ENCODE measurements at places on chromosomes 6 and 20.

- no peak for DNase-seq
Measured at GRCh38 chr20:10524643-10525042, 89.5 kb downstream of the SLX4IP start.

DNA sequence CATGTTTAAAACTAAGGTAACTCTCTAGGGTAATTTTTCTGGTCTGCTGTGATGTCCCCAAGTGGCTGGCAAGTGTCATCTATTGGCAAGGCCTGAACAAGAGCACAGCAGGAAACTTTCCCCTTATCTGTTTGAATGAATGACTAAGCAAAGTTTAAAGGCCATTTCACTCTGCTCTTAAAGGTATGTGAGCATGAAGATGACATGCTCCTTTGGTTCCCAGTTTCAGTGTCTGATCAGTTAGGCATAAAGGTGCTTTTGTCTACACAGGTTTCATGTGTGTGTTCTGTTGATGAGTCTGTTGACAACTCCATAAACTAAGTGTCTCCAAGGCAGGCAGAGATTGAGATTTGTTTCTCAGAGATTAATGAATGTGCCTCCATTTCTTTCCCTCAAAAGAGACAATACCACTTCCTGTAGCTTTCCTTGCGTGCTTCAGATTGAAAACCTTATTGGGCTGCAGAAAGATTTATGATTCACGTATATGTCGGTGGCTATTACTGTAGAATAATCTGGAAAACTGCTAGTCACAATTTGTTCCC, 83.9 kb downstream of the MAP3K7 start:
- no peak for DNase-seq

DNA sequence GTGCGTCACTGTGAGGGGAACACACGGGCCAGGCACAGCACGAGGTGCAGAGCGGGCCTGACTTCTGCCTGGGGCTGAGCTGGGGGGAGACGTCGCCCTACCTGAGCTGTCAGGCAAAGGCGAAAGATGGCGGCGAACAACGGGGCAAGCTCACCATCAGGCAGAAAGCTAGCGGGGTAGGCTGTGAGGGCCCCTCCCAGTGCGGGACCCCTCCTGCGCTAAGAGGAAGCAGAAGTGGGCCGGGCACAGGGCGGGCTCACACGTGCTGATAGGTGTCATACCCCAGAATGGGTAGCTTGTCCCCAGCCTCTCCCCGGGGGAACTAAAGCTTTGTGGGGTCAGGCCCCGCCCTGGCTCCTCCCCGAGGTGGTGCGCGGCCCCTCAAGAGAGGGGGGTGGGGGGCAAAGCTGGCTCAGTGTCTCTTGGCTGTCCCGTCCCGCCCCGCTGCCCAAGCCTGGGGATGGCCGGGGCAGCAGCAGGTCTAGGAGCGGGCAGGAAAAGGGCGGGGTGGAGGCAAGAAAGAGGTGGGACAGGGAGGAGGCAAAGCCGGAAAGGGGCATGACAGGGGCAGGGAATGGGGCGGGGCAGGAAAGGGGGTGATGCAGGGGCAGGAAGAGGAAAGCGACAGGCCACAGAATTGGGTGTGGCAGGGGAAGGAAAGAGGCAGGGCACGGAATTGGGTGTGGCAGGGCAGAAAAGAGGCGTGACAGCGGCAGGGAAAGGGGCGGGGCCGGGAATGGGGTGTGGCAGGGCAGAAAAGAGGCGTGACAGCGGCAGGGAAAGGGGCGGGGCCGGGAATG, 14.7 kb downstream of the UCKL1 start:
- peak; percentile 15 for DNase-seq

DNA sequence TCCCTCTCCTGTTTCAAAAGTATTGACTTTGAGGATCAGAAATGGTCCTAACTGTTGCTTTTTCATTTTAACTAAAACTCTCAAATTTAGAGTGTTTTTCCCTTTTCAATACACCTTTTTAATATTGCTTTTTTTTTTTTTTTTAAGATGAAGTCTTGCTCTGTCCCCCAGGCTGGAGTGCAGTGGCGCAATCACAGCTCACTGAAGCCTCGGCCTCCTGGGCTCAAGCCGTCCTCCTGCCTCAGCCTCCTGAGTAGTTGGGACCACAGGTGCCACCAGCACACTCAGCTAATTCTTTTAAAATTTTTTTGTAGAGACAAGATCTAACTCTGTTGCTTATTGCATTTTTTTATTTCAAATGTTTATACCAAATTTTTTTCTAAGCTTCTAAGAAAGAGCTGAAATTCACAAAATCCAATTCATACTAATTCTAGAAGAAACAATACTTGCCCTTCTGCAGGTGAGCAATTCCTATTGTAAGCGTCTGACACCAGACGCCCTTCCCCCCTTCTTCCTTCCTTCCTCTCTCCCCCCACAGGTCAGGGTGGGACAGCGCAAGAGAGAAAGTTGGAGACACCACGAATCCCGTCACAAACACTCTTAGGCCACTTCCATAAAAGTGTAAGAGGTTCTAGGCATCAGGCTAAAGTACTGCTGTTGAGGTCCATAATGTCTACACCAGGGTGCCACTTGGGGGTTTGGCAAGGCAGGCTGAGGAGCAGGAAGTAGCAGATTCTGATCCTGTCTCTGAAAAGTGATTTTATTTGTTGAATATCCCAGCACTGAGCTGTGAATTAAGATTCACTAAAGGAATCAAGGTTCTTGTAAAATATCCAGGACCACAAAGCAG, 12.8 kb downstream of the DLL1 start:
- DNase-seq = no peak

- no peak for DNase-seq
Measured at GRCh38 chr20:54497931-54498718, 22.7 kb downstream of the DOK5 start.

GRCh38 chr6:33856655-33857054, 52.9 kb upstream of the MLN start:
- no peak for DNase-seq

GRCh38 chr6:76026101-76026500, 46.4 kb downstream of the IMPG1 start:
- DNase-seq = no peak

DNA sequence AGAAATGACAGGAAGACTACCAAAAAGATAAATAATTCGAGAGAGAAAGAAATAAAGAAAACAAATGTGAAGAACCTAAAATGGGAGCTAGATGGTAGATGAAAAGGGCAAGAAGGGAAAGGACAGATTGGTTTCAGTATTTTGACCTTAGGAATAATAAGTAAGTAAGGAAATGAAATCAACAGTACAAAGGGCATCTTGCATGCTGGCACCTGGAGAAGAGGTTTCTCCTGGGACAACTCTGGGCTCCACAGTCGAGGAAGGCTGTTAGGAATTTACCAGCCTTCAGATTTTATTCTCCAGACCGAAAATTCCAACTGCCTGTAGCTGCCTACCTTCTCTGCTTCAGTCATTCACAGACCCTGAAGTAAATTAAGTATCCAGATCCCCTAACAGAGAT, 80.5 kb downstream of the SMLR1 start:
- DNase-seq = no peak

DNA sequence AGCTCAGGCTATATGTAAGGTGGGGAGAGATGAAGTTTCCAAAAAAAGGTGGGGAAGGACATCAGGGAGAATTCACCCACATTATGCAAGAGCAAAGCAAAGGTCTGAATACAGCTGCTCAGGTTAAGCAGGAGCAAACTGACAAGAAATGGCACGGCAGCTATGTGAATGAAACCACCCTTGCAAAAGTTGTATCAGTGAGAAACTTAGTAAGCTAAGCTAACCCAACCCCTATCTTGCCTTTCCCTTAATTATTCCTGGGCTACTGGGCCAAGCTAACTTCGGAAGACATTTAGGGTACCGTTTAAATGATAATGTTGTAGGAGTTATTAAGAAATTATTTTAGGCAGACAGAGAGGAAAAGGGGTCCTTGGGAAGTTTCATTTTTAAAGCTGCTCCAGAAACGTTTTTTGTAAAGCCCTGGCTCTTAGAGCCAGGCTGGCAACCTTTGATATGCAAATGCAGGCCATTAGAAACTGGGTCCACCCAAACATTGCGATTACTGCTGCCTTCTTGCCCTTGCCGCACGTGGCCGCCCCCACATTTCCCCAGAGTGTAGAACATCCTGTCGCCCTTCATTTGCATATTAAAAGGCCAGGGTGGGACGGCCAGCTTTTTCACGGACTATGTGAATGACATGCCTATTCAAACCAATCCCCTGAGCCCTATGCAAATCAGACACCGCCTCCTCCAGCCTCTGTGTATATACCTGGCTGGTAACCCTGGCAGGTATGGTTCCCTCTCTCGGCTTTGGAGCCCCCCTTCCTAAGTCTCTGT, 60.5 kb upstream of the SAMD5 start:
- peak; percentile 63 for DNase-seq

DNA sequence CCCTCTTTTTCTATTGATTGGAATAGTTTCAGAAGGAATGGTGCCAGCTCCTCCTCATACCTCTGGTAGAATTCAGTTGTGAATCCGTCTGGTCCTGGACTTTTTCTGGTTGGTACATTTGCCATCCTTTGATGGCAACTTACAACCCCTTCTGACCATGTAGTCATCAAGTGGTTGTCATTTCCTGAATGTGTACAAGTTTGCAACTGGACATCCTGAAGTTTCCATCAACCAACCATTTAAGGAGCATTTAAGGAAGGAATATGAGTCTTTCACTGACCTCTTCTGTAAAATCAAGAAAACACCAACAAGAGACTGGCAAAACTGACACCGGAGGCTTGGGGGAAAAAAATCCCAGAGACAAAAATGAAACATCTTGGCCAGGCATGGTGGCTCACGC, 97.4 kb downstream of the RIN2 start:
- no peak for DNase-seq

- no peak for DNase-seq
Measured at GRCh38 chr6:116349216-116349615, 21.5 kb upstream of the DSE start.

- DNase-seq = no peak
Measured at GRCh38 chr6:126359936-126360537, 20.1 kb downstream of the CENPW start.

DNA sequence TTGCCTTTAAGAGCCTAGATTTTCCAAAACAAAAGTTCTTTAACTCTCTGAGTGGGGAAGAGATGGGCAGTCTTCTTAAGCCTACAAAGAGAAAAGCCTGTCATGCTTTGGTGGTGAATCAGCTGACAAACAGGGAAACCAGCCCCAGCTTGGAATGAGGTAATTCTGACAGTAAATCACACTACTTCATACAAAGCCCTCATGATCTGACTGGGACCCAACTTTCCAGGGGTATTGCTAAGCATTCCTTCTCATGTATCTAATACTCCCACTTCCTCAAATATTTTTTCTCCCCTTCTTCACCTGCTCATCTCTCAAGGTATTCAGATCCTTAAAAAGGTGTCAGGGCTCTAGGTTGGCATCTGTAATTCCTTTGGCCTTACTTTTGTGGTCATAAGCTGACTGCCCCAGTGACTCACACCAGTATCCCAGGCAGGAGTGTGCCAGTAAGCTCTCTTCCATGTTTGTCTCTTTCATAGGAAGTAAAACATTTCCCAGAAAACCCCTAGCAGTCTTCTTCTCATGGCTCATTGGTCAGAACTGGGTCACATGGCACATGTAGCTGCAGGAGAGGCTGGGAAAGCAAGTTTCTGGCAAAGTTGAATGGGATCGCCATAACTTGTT, 15.0 kb upstream of the TBC1D22B start:
- DNase-seq = no peak

GRCh38 chr6:100575921-100576320, 111.2 kb upstream of the SIM1 start:
- DNase-seq = no peak

DNA sequence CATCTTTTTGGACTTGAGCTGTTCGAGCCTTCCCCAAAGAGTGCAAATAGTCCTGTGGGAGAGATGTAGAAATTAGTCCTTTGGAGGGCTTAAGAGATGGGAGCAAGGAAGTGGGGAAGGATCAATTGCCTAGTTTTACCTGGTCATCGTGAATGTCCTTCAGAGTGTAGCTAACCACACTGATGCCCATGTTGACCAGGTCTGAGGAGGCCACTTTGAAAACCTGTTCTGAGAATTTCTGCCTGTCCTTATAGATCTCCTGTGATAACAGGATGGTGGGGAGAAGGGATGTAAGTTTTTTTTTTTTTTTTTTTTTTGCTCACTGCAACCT, 2.0 kb downstream of the FLOT1 start:
- DNase-seq = no peak

- peak; percentile 37 for DNase-seq
Measured at GRCh38 chr6:22362361-22362760, 65.5 kb upstream of the PRL start.

DNA sequence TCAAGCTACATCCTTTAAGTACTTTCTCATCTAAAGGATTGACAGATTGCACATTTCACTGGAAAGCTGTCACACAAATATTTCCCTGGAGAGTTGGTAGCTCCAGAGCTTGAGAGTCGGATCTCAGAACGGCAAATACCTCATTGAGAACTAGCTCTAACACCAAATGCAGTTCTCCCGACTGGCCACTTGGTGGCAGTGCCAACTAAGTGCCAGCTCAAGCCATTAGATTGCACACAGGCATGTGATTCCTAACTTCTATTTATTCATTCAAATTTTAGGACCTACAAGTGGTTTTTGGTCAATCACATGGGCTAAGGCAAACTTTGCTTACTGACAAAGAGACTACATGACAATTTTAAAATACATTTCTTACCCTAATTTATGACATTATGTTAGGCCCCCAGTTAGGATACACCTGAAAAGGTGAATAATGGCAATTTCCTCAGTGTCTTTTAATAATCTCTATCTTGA, 7.9 kb upstream of the MCHR2 start:
- DNase-seq = peak; percentile 71

DNA sequence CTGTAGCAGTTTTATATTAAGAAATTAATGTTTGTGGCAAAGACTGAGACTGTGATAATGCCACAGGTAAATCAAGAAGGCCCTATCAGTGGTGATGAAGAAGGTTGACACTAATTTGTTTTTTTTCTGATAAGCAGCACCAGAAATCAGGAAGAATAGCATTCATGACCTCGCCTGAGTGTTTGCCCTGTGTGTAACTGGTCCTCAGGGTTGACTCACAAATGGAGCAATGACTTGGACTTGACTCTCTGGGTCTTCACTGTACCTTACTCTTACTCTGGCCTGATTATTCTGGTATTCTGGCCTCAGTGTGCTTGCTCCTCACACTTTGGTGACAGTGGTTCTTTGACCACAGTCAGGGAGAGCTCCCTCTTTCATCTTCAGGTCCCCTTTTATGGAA, 243.9 kb downstream of the HAO1 start:
- no peak for DNase-seq

DNA sequence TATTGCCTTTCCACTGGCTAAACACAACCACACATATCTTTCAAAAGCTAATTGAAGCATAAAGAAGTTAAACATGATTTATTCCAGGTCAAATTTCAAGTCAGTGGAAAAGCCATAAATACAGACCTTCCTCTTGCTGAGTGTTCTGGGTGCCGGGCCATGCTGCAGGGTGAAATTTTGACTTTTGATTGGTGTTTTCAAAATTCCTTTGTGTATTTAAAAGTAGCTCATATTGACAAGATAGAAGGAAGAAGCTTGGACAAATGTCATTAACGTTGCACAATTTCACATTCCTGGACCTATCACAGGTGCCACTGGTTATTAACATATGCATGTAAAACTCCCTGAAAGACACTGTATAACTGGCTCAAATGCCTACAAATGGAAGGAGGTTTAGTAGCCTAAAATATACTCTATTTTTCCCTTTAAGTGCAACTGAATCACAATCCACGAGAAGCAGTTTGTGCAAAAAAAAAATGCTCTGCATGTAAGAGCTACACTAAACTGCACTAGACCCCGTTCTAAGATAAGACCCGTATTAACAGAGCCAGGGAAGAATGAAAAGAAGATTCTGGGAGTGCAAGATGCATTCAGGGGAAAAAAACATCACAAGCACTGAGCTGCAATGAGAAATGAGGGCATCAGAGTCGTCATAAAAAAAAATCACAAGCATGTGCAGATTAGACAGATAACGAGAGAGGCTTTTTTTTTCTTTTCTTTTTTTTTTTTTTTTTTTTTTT, 30.4 kb downstream of the ATXN1 start:
- peak; percentile 78 for DNase-seq

Measured in NCI-H526 treated with DMSO at 0.1 percent for 48 hours (cell line).